ENCODE measurements at places on chromosomes 3 and 15. TPM values are rescaled to one million over a fixed set of nuclear protein-coding genes. Genes with fewer than 3 reads are reported as not detected.

- DNase-seq, result no peak
These were observed 5.0 kb upstream of the P2RY14 start for GRCh38 chr3:151283387-151283786.

GRCh38 chr3:55364421-55364820, 122.7 kb downstream of the WNT5A start:
- no peak for DNase-seq

DNA sequence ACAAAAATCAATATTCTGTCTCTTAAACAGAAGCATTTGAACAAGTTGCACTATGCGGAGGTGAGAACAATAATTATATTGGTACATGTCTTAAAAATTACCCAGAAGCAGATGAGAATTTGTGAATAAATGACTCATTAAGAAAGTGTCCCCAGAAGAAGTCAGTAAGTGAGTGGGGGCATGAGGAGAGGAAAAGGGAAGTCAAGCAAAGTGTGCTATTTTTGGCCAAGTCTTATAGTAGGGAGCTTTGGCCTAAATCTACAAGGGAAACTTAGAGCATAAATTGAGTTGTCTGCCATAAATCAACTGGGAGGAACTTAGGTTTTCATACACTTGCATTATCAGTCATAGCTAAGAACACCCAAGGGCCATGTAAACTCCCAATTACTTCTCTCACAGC, 86.9 kb upstream of the SATB1 start:
- DNase-seq, result no peak

GRCh38 chr3:4880850-4881249, 98.4 kb upstream of the BHLHE40 start:
- no peak for DNase-seq

Gene NR1I2
- not detected for total RNA-seq

Gene SLC22A13
- 0.33 TPM for total RNA-seq

Gene LRRC31
- total RNA-seq, result not detected

Gene C3orf70
- total RNA-seq, result 0.10 TPM

Gene P2RY1
- 0.08 TPM for total RNA-seq

Gene CCR1
- not detected for total RNA-seq

Measured in Panc1 (cell line).